ENCODE measurements at places on chromosomes 12 and 14.

GRCh38 chr12:25384038-25384892, 133.5 kb upstream of the KRAS start:
- no peak for DNase-seq

- no peak for DNase-seq
These were observed 35.0 kb downstream of the PIK3C2G start for GRCh38 chr12:18296201-18296908.

DNA sequence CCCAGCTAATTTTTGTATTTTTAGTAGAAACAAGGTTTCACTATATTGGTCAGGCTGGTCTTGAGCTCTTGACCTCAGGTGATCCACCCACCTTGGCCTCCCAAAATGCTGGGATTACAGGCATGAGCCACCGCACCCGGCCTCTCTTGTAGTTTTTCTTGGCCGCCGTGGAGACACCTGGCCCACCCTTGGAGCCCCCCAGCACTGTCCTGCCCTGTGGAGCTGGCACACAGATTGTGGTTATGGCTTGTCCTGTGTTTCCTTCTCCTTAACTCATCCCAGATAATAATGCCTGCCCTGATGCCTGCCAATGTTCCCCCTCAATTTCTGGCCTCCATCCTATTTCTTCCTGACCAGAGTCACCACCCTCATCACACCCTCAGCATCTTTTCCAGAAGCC, 57.9 kb downstream of the CHGA start:
- DNase-seq, result no peak

DNA sequence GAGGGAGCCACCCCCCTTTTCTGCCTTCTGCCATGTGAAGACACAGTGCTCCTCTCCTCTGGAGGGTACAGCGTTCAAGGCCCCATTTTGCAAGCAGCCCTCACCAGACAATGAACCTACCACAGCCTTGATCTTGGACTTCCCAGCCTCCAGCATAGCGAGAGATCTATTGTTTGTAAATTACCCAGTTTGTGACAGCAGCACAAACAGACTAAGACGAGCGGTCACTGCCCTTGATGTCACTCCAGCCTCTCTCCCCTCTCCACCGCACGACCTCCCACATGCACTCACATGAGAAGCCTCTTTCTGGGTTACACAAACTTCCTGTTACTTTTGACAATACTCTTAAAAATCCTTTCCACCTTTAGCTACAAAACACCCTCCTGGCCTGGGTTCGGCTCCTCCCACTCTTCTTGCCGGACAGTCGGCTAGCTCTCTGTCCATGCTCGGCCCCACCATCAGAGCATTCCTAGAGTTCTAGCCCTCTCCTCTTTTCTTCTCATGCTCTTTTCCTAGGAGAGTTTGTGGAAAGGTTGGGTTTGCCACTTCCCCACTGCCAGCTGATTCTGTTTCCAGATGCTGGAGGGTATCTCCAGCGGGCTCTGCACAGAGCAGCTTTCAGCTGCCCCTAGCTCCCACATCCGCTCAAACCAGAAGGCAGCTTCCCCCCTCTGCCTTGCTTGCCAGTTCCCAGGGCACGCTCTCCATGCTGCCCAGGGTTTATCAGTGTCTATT, 124.3 kb downstream of the FOXN3 start:
- DNase-seq, result no peak

GRCh38 chr14:35708062-35708461, 101.0 kb downstream of the RALGAPA1 start:
- no peak for DNase-seq

DNA sequence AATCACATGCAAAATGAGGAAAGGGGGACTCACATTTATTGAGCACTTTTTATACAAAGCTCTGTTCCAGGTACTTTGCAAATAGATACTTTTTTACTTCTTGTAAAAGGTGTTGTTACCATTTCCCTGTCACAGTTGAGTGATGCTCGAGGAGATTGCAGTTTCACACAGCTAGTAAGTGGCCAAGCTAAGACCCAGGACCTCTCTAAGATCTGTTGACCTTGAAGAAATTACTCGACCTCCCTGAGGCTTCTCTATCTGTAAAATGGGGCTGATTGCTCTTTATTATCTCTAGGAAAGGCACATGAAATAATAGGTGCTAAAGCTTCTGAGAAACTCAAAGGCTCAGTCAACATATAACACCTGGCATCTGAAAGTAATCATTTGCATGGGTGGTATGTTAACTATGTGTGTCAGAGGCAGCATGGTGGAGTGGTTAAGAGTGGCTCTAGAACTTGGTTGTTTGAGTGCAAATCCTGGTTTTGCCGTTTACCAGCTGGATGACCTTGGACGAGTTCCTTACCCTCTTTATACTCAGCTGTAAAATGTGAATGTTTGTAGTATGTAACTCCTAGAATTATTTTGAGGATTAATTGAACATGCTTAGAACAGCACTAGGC, 41.5 kb downstream of the IFT81 start:
- no peak for DNase-seq

- no peak for DNase-seq
These were observed 119.2 kb downstream of the PELI2 start for GRCh38 chr14:56237398-56237797.

DNA sequence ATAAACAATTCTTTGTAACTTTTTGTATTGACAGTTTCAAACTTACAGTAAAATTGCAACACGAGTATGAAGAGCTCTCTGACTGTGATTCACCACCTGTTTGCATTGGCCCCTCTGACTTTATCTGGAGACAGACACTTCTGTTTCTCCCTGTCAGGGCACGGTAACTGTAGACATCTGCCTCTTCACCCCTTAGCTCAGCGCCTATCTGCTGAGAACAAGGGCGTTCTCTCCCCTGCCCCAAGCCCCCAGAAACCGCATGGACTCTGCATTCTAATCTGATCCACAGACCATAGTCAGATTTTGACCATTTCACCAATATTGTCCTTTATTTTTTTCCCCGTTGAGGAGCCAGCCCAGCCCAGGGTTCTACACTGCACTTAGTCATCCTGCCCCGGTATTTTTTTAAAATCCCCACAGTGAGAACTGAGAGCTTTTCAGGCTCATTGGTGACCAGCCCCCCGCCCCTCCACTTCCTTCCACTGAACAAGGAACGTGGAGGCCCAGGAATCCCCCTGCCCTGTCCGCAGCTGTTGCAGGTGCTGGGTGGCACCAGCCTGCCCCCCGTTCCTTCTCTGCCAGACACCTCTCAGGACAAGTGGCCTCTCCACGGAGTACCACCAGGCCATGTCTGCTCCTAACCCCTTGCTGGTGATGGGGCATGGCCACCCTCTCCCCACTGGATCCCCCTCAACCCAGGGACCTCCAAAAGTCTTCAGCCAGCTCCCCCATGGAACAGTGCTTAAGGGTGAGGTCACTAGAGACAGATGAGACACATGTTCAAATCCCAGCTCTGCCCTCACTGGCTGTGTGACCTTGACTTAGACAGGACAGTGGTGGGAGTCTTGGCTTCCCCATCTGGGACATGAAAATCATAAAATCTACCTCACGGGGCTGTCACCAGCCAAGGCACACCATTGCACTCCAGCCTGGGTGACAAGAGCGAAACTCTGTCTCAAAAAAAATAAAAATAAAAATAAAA, 11.2 kb downstream of the RHOF start:
- DNase-seq, result peak; percentile 88

DNA sequence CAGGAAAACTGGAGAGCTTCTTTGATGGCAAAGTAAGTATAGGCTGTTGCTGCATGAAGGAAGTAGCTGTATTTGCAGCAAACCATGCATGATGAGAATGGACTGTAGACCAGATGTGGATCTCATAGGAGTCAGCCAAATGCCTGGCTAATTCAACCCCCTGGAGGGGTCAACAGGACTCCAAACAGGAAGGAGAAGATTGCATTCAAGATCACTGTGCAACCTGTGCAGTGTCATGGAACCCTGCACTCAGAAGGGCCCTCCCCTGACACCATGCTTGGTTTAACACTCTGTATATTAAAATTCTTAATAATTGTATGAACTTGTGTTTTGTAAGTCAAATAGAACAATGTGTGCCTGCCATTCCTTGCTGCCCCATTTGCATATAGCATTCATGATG, 225.1 kb upstream of the FSCB start:
- no peak for DNase-seq

GRCh38 chr14:69044965-69045555, 66.0 kb upstream of the ACTN1 start:
- DNase-seq, result no peak

DNA sequence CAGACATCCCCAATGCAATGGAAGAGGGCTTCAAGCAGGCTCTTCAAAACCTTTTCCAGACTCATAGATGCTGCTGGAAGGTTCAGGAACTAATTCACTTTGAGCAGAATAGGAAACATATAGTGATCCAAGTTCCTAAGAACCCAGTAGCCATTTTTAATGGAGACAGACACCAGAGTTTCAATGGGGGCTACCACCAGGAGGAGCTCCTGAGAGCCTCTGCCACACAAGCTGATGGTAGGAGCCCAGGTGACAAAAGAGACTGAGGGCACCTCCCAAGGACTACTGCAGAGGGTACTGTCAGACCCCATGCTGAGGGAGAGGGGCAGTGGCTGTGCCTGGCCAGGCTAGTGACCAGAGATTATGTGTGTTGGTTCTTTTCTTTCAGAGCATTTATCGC, 45.9 kb downstream of the IFNG start:
- peak; percentile 74 for DNase-seq

- peak; percentile 73 for DNase-seq
These were observed 32.5 kb upstream of the PLEKHG6 start for GRCh38 chr12:6277982-6278438.

GRCh38 chr14:53946404-53947093, 10.1 kb downstream of the BMP4 start:
- DNase-seq, result no peak

GRCh38 chr14:56127156-56127555, 8.9 kb downstream of the PELI2 start:
- no peak for DNase-seq

DNA sequence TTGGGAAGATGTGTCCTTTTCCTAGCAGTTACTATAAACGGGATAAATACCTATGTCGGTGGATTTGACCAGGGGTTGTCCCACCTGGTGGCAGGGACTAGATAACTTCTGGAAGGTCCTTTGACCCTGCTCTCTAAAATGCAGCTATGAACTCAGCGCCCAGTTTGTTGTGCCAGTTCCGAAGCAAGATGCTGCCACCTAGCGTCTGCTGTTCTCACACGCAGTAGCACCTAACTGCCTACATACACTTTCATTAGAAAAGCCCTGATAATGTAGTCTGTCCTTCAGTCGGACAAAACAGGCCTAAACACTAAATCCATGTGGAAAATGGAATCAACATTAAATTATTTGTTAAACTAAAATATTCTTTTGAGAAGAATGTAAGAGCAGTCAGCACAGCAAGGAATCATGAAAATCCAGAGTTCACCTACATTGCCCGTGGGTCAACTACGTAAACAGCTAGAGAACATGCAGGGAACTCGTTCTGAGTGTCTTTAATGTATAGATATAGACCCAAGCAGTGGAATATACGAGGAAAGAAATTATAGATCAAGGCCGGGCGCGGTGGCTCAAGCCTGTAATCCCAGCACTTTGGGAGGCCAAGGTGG, 51.1 kb upstream of the CRACR2A start:
- peak; percentile 81 for DNase-seq

DNA sequence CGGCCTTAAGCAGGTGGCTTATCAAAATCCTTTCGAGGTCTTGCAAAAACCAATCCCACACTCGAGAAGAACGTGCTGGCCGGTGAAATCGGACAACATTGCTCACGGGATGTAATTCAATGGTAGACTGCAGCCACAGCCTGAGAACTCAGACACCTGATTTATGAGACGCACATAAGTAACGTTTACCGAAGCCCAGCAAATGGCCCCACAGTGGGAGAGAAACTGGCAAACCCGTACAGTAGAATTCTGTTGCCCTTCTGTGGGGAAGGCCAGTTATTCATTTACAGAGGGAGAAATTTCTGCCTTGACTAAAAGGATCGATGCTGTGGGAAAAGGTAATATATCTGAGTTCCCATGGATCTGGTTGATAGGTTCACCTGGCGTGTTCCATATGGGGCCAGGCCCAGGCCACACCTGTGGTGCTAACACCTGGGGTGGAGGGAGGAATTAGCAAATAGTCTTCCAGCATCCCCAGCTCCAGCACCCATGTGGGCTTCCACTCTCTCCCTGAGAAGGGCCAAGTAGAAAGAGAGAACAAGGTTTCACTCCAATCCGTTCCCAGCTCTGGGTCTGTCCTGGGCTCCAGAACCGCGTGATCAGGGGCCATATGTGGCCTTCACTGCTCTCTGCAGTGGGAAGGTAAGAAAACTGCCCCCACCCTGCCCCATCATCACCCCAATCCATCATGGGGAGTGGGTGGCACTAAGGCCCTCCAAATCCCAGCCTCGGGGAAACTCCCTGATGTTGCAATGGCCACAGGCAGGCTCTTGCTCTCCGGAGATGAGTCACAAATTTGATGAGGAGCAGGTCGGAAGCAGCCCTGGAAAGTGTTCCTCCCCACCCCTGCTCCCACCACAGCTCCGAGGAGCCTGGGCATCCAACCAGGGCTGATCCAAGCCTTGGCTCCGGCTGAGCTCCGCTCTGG, 12.7 kb downstream of the BDKRB1 start:
- no peak for DNase-seq

DNA sequence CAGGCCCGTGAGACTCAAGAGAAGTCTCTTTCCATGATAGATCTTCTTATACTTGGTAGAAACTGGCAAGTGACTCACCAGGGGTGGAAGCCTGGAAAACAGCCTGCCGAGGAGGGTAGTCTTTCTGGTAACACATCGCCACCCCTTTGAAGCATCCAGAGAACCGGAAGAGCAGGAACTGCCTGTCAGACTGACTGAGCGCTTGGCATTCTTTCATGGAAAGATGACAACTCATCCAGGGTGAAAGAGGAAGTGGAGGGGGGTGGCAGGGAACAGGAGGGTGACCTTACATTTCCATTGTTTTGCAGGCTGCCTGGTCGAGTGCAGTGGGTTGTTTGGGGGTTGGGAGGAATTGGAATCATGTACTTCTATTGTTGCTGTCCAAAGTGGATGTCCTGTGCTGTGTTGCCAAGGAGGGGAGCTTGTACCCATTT, 34.5 kb downstream of the PRKCH start:
- DNase-seq, result peak; percentile 79

GRCh38 chr12:20125276-20125798, 243.0 kb upstream of the PDE3A start:
- DNase-seq, result no peak

DNA sequence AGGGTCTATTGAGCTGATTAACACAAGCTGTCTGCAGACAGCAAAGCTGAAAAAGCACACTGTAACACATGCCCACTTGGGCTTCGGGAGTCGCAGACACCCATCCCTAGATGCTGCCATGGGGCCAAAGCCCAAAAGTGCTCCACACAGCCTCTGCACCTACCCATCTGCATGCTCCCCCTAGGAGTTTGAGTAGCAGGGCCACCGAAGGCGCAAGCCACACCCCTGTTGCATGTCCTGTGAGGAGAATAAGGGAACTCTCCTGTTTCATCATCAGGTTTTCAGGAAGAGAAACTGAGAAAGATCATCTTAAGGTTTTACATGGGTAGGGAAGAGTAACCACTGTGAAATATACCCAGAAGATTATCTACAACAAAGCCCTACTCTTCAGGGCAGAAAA, 5.6 kb upstream of the ST8SIA1 start:
- DNase-seq, result no peak

GRCh38 chr12:123960029-123960735, 12.4 kb downstream of the CCDC92 start:
- DNase-seq, result no peak
